ENCODE measurements at places on chromosomes 3 and 15. TPM values are rescaled to one million over a fixed set of nuclear protein-coding genes. Genes with fewer than 3 reads are reported as not detected.

DNA sequence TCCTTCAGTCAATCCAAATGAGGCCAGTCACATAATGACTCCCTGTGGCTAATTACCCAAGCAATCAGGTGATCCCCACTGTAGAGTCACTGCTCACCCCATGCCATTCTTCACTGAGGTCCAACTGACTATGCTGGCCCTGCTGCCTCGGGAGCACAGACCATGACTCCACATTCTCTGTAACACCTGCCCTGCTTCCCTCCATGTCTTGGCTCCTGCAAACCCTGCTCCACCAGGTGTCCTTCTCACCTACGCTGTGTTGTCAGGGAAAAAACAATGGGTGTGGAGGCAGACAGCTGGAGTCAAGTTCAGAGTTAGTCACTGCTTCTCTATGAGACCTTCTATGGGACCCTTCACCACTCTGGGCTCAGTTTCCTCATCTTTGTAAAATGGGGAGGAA, 6.1 kb upstream of the SFMBT1 start:
- no peak for DNase-seq

DNA sequence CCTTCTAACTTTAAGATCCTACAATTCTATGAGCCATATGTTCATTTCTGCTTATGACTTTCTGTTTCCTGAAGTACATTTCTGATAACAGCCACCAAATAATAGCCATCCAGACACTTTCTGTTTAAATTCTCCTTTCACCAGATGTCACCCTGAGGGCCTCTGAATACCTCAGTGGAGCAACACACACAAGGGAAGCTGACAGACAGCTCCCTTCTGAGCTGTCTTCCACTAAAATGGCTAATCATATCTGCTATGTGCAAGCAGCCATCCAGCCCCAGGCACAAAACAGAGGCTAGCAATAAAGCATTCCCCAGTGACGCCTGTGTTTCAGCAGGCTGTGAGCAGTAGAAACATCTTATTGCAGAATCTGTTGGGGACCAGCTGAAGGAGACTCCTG, 666.6 kb upstream of the UBE2E2 start:
- no peak for DNase-seq

- DNase-seq = no peak
Observed at GRCh38 chr3:47579875-47580274, 1.2 kb upstream of the CSPG5 start.

DNA sequence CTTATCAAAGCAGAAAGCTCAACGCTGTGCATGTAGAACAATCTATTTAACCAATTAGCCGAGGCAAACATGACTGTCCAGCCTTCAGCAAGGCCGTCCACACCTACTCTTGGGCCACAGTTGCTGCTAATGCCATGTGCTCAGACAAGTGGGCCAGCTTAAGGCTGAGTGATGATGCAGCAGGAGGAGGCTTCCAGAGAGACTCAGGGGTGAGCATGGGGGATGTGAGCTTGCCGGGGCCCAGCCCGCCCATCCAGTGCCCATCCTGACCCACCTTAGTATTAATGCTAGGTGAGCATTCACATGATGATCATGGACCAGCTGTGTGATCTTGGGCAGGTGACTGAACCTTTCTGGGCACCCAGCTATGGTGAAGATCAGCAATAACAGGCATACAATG, 150.1 kb downstream of the TPRA1 start:
- DNase-seq = no peak

- no peak for DNase-seq
Observed at GRCh38 chr3:135792858-135793475, 172.6 kb upstream of the PPP2R3A start.

DNA sequence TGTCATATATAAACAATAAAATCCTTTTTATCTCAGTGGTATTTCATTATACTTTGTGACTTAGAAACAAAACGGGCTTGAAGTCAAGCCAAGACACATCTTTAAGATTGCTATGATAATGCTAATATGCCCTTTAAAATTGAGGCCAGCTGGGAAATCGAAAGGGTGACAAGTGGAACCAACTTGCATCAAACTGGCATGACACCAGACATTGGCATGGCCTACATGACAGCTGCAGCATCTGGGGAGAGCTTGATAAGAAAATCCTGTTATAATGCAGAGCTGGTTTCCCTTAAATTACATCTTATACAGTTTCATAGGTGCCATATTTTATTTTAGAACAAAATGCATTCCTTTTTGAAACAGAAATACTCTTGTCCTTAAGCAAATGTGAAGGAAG, 325.2 kb downstream of the ZBBX start:
- DNase-seq = no peak

The DOCK3 gene
- total RNA-seq = 1.3 TPM

DNA sequence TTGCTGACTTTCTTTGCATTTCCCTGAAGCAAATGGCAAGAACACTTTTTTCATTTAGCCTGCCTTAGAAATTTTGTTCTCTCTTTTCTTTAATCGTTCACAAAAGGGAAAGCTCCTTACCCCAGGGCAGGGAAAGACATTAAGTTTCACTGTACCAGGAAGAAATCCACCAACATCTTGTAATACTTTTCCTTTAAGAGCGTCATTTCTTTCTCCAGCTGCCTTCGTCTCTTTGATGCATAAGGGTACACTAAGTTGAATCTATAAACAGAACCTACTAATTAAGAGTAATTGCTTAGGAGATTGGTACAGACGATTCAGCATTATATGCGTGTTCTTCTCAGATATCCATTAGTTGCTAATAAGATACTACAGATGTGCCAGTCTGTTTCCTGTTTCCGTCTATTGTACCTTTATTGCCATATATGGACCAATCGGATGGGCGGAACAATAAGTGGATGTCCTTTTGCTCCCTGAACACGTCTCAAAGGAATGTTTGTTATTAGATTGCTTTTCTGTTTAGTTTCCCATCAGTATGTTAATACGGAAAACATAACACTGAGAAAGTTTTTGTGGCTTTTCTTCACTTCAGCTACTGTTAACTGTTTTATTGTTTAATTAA, 276.7 kb upstream of the RARB start:
- no peak for DNase-seq

DNA sequence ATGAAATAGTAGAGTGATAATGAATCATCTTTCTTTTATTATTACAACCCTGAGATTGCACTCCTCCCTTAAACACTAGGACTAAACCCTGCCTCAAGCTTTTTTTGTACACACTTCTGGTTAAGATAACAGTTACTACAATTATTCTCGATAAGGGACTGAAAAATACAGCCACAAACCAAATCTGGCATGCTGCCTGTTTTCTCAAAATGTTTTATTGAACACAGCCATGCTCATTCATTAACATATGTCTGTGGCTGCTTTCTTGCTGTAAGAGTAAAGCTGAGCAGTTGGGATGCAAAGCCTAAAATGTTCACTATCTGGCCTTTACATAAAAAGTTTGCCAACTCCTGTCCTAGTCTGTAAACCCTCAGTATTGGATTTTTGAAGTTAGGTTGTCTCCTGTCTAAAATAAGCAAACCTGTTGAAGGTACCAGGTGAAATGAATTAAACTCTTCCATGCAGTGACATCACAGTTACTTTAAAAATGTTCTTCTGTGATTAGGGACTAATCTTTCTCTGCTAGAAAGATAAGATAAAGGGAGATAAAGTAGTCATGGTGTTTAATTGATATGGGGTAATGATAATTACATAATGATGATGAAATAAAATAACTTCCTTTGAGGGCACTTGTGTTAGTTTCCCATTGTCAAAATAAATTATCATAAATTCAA, 218.2 kb downstream of the STXBP5L start:
- DNase-seq = no peak

- DNase-seq = no peak
Observed at GRCh38 chr3:39241561-39241960, 38.3 kb downstream of the CX3CR1 start.

DNA sequence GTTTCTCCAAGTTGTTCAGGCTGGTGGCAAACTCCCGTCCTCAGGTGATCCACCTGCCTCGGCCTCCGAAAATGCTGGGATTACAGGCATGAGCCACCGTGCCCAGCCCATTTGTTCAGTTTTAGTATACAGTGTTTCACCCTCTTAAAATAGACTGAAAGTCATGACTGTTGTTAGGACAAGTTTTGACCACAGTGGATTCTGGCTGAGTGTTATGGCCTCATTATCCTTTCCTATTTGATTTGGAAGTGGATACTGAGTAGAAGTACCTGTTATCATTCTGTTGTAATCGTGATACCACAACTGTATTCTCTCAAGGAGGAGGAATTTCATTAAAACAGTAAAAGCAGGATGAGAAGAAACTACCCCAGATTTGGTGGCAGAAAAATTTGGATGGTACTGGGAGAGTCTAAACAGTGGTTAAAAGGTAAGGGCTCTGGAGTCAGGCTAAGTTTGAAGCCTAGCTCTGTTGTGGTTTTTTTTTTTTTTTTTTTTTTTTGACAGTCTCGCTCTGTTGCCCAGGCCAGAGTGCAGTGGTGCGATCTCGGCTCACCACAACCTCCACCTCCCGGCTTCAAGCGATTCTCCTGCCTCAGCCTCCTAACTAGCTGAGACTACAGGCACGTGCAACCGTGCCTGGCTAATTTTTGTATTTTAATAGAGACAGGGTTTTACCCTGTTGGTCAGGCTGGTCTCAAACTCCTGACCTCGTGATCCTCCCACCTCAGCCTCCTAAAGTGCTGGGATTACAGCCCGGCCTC, 2.6 kb downstream of the MAP2K1 start:
- no peak for DNase-seq

- DNase-seq = peak; percentile 65
Observed at GRCh38 chr3:46867550-46867898, 4.3 kb upstream of the MYL3 start.

GRCh38 chr3:82157952-82158351, 396.5 kb upstream of the GBE1 start:
- DNase-seq = no peak

DNA sequence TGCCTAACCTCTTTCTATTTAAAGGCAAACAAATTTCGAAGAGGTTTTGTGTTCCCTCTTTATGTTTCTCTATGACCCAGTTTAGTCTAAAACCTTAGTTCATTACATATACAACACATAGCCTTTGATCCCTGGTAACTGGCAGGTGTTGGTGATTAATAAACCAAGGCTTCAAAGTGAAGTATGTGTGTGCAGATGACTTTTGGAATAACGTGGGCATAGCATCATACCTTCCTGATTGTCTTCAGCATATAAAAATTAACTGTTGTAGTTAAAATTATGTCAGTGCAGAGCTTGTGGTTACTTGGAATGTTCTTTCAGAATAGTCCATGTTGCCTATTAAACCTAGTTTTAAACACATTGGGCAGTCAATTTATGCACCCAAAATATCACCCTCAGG, 608.3 kb downstream of the ROBO2 start:
- DNase-seq = no peak

GRCh38 chr15:57384816-57385215, 8.5 kb downstream of the CGNL1 start:
- DNase-seq = no peak

DNA sequence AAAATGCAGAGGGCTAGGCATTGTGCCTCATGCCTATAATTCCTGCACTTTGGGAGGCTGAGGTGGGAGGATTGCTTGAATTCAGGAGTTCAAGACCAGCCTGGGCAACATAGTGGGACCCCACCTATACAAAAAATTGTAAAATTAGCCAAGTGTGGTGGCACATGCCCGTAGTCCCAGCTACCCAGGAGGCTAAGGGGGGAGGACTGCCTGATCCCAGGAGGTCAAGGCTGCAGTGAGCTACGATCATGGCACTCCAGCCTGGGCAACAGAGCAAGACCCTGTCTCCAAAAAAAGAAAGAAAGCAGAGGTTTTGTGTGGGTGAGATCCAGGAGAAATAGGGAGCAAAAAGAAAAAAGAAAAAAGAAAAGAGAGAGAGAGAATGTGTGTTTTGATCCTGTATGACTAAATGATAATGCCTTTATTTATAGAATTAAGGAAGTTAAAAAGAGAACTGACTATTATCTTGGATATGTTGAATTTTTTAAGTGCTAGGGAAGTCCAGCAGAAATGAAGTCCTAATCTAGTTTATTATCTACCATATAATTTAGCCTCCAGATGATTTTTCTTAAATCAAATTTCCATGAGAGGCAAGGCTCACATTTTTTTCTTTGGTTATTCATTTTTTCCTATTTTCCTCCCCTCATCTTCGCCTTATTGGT, 4.8 kb downstream of the TTBK2 start:
- no peak for DNase-seq

- DNase-seq = no peak
Observed at GRCh38 chr15:73287019-73287418, 81.7 kb downstream of the HCN4 start.

DNA sequence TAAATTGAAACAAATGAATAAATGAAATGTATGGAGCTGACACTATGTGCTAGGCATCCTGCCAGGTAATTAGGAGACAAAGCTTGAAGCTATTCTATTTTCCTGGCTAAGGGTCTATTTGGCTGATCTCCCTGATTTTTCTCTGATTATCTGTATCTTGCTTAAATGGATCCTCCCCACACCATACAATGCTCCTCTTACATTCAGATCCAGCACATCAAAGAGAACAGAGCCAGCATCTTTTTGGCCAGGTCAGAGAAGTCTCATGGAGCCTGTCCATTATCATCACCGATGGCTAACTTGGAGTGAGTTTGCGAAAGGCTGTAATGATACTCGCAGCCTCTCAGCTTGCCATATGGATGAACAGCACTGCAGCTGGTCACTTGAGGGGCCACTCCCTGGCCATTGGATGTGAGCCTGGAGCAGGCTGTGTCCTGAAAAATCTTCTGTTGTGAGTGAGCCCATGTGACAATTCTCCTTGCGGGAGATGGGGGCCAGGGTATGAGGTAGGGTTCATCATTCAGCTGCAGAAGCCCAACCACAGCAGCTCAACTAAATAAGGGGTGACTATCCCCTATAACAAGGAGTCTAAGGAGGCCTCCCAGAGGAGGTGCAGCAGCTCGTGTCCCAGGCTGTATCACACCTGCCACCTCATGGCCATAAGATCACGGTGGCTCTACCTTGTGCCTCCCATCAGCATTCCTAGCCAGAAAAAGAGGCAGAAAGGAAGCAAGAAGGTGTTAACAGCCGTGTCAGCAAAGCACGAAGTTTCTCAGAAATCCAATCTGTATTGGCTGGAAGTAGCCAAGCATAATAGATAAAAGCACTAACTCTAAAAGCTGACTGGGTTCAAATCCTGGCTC, 69.3 kb upstream of the ST8SIA2 start:
- DNase-seq = no peak

GRCh38 chr3:110773413-110773954, 298.1 kb upstream of the NECTIN3 start:
- no peak for DNase-seq

The OR5K2 gene
- total RNA-seq = not detected
